CD4-positive, alpha-beta T cell treated with Interleukin-6 at 100 ng/mL for 8 hours (primary cell): ENCODE measurements at places on chromosomes 11 and 22.

DNA sequence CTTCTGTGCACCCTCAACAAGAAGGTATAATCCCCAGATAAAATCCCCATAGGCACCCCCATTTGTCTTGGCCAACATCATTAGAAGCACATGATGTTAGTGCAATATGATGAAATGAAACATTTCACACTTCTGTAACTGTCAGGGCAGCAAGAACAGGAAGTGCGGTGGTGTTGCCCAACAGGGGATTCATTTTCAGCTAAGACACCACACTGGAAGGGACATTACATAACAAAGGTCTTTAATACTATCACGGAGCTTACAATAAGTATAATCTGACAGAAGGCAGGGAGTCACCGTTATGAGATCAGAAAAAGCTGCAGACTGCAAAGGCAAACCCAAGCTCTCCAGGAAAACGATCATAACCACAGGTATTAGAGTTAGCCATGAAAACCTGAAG, 2.0 kb downstream of the OR52W1 start:
- DNase-seq, result no peak

DNA sequence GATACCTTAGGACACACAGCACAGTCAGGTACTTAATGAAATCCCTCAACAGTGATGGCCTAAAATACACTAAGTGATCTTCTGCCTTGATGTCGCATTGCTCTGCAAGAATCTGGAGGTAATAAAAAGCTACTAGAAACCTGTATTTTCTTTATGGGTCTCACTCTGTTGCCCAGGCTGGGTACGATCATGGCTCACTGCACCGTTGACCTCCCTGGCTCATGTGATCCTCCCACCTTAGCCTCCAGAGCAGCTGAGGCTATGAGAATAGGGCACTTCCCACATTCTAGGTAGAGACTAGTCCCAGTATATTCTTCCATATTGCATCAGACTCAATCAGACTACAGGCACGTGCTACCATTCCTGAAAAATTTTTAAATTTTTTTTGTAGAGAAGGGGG, 21.7 kb downstream of the VSIG10L2 start:
- DNase-seq, result no peak

- peak; percentile 44 for DNase-seq
Measured at GRCh38 chr11:2975594-2975993, 16.5 kb downstream of the NAP1L4 start.

DNA sequence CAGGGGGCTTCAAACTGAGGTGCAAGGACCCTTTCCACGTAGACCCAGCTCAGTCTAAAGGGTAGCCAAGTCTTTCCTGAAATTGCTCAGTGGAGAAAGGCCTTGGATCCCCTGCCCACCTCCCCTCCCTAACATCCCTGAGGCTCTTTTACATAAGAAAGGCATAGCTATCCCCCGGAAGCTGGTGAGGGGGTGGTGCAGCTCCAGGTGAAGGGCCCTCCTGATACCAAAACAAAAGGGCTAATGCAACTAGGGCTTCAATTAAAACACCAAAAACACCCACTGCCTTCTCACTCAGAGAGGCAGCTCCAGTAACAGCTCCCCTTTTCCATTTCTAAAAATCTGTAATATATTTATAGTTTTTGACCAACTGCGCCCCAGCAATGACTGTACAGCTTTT, 5.8 kb downstream of the SHANK2 start:
- no peak for DNase-seq

- DNase-seq, result no peak
Measured at GRCh38 chr11:41982975-41983374, 523.5 kb upstream of the LRRC4C start.
